ENCODE measurements at places on chromosomes 1 and 21.

DNA sequence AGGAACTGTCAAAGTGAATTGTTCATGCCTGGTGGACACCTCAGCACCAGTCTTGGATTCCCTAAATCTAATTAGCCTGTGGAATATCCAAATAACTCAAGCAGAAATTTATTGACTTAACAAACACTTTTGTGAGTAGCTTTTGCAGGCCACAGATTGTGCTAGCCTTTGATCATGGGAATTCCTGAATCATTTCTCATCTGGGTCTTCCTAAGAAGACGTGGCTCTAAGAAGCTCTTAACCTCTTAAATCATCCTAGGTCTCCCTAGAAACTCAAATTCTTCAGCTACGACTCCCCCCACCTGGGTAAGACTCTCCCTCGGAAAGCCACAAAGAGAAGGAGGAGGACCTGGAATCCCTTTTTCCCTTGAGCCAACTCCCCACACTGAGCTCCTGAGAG is 53.8 kb upstream of the PSEN2 start:
- DNase-seq = no peak

- DNase-seq = no peak
Observed at GRCh38 chr1:205187420-205187819, 24.1 kb downstream of the DSTYK start.

DNA sequence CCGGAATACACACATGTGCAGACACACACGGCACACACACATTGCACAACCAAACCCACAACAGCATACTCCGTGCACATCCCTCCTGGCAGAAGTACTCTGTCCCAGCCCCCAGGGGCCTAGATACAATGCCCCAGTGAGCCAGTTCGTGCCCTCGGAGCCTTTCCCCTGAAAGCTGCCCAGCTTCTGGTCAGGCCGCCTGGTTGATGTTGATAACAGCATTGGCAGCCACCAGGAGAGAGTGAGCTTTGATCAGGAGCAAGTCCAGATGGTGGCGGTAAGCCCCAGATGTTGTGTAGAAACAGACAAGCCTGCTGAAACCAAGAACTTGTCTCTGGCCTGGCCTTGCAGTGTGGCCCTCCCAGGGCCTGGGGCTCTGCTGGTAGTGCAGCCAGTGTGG is 109.1 kb downstream of the GRIK3 start:
- no peak for DNase-seq

GRCh38 chr1:41626146-41626545 is 141.7 kb upstream of the EDN2 start:
- no peak for DNase-seq

DNA sequence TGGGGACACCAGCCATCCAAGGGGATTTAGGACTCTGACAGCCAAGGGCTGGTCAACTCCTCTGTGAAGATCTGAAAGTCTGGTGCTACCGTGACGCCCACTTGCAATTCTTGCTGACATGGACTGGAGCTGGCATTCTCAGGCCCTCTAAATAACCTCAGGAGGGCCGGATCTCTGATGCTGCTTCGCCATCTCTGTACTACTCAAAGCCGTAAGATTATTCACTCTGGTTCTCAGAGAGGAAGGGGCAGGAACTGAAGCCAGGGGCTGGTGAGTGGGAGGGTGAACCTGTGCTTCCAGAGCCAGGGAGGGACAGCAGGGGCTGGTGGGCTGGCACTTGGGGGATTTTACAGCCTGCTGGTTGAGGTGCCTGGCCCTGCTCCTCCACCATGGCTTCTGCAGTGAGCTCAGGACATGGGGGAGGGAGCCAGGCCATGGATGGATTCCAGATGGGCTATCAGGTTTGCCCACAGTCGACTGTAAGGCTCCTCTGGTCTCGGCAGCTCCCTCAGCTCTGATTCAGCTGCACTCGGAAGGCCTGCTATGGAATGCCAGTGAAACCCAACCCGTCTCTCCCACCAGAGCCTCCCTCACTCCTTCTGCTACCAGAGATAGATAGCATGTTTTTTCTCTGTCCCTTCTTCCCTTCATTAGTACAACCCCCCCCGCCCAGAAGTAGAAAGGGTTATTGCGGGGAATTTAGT is 84.5 kb downstream of the PLXNA2 start:
- no peak for DNase-seq

- no peak for DNase-seq
Observed at GRCh38 chr21:14542638-14543037, 3.5 kb downstream of the SAMSN1 start.

DNA sequence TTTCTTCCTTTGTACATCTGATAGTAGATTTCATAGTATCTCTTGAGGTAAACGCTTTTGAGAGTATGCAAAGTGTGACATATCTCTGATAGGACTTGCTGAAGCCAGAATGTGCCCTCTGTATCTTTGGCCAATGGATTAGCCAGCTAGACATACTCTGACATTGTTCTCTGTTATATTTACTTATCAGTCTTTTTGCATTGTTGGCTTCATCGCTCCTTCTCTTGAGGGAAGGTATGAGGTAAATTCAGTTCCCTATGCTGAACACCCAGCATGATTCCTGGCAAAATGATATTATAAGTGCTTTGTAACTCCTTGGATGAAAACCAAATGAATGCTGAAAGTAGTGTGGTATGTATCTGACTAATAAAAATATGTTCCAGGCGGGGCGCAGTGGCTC is 163.2 kb upstream of the CACYBP start:
- DNase-seq = no peak

DNA sequence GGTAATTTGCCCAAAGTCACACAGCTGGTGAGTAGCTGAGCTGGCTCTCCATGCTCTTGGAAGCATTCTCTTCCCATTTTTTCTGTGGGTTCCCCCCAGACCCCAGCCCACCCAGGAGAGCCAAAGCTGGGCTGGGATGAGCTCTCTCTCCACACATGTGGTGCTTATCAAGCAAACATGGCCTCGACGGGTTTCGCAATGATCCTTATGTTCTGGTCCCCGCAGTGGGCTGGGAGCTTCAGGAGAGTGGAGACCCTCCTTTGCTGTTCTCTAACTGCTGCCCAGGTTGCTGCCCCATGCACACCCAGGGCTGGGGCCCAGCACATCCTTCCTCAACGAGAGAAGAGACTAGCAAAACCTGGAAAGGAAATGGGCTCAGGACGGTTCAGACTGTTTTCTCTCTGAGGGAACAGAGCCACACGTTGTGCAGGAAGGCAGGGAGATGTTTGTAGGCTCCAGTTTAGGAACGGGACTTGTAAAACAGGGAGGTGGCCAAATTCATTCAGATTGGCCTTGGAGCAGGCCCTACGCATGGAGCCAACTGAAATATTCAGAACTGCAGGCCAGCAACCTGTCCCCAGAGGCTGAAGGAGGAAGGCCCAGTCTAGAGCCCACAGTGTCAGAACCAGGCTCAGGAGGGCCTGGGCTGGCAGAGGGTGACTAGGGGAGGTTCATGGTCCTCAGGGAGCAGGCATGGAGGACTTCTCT is 27.2 kb upstream of the CSF1 start:
- no peak for DNase-seq

DNA sequence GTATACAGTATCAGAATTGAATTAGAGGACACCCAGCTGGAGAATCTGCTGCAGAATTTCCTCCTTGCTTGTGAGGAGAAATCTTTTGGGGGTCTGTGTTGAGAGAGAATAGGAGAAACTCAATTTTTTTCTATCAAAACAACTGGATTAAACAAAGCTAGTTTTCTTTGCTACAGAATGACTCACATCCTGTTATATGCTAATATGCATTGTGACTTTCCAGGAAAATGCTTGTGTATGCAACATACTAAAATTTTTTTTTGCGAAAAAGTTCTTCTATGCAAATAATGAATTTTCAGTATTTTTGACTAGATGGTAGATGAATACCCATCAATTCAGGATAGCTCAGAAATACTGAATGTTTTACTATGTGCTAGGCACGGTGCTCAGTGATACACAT is 2.2 kb downstream of the VAMP4 start:
- no peak for DNase-seq

GRCh38 chr1:80841261-80841660 is 959.5 kb upstream of the ADGRL2 start:
- DNase-seq = no peak

DNA sequence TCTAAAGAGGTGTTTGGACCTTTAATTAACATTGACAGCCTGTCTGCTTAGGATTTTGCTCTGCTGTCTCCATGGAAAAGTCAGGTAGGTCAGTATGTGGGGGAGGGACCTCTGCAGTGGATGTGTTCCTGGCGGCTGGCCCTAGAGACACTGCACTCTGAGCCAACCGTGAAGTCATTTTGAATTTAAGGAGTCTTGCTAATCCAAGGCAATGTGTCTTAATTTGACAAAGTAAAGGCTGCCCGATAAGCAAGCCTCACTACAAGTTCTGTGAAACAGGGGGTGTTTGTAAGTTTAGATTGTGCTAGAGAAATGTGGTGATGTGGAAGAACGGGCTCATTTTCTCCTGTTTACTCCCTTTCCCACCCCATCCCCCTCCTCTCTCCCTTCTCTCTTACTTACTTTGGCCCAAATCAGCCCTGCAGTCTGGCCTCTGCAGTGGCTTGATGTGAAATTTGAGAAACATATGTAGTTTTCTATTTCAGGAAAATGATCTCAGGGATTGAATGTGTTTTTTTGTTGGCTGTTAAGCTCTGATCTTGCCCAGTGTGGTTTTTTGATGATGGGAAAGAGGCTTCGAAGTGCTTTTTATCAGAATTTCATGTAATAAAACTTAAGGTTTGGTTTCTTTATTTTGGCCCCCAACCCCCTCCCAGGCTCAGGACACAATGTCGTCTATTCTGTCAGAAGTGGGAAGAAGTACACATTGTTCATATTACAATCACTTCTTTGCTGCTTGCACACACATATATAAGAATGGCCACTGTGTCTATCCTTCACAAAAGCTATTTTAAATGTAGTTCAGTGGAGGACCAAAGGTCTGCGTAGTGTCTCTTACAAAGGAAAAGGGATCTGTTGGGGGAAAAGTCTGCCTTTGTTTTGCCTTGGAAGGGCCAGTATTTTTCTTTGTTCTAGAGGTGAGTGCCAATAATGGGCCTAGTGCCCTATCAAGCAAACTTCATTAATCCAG is 96.6 kb downstream of the FGGY start:
- DNase-seq = no peak

DNA sequence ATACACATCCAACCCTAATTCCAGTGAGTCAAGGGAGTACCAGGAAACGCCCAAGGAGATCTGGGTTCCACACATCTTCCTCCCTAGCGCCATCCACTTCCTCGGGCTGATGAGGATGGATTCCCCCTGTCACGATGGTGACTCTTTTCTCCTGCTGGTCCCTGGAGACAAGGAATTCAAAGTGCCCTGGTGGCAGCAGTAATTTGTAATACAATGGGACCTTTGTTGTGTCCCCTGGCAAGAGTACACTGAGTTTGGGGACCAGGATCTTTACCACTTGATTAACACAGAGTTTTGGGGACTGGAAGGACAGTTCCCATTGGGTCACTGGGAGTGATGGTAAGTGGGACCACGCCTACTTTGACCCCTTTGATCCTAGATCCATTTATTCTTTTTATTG is 9.4 kb upstream of the JAK1 start:
- DNase-seq = no peak

GRCh38 chr1:99745061-99745460 is 21.4 kb downstream of the FRRS1 start:
- DNase-seq = no peak

DNA sequence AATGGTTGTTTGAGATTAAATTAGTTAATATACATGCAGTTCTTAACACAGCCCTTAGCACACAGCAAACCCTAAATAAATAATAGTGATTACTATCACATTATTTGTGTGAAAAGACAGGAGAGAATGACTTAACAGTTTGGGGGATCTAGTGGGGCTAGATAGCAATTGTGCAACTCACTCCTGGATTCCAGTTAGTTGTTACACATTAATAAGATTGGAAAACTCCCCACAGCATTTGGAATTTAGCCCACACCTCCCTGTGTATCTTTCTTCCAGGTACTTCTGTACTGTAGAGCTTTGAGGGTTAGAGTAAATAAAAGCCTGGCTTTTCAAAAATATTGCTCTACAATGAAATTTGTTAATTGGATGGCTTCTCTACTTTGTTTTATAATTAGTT is 93.2 kb downstream of the KCTD3 start:
- DNase-seq = no peak

DNA sequence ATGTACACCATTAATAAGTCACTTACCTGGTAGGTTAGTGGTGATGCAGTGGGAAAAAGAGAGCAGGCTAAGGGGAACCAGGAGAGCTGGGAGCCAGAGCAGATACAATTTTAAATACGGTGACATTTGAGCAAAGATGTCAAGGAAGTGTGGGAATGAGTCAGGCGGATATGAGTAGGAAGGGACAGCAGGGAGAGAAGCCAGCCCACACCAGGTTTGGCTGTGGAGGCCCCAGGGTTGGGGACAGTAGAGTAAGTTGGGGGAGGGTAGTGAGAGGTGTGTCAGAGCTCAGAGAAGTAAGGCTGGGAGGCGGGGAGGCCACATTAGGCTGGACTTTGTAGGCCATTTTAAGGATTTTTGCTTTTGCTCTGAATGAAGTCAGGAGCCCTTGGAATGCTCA is 482.0 kb downstream of the DISC1 start:
- DNase-seq = no peak

DNA sequence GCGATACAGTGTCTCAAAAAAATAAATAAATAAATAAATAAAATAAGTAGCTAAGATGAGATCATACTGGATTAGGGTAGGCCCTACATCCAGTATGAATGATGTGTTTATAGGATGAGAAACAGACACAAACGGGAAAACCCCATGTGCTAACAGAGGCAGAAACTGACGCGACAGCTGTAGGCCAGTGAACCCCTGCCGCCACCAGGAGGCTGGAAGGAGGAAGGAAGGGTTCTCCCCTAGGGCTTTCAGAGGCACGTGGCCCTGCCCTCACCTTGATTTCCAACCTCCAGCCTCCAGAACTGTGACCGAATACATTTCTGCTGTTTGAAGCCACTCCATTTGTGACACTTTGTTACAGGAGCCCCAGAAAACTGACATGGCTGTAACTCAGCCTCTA is 38.5 kb downstream of the CHD5 start:
- no peak for DNase-seq

DNA sequence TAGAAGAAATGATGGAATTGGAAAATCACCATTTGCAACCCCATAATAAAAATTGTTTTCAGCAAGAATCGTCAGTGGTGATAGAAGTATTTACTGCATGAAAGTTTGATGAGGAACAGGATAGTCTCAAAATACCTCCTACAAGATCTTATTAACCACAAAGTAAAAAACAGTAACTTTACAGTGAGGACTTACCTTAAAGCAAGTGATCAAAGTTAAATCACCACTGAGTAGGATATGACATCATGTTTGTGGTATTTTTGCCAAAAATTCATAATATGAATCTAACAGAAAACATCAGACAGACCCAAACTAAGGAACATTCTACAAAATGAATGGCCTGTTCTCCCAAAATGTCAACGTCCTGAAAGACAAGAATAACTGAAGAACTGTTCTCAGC is 19.9 kb downstream of the ALDH9A1 start:
- DNase-seq = no peak
